ENCODE measurements at places on chromosomes 13 and 19.

GRCh38 chr19:48051335-48052033 lies 7.6 kb upstream of the CABP5 start:
- DNase-seq = no peak

GRCh38 chr13:59963383-59963782 lies 200.3 kb downstream of the DIAPH3 start:
- DNase-seq = no peak

GRCh38 chr19:10464456-10464855 lies 38.7 kb downstream of the KEAP1 start:
- no peak for DNase-seq

GRCh38 chr13:63107179-63107943 lies 1691.7 kb upstream of the PCDH20 start:
- DNase-seq = no peak

DNA sequence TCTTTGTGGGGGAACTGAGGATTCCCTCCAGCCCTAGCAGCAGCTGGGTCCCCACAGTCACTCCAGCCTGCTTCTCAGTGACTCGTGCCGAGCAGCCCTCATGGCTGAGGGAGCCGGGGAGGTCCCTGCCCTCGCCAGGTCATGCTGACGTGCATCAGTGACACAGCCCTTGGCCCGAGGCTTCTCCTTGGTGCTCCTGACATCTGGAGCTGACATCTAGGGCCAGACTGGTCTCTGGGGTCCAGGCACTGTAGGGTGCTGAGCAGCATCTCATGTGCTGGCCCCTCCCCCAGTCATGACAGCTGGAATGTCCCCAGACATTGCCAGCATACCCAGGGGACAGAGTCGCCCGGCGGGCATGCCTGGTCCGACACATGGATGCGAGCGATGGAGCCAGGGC lies 14.4 kb downstream of the COMP start:
- DNase-seq = no peak

DNA sequence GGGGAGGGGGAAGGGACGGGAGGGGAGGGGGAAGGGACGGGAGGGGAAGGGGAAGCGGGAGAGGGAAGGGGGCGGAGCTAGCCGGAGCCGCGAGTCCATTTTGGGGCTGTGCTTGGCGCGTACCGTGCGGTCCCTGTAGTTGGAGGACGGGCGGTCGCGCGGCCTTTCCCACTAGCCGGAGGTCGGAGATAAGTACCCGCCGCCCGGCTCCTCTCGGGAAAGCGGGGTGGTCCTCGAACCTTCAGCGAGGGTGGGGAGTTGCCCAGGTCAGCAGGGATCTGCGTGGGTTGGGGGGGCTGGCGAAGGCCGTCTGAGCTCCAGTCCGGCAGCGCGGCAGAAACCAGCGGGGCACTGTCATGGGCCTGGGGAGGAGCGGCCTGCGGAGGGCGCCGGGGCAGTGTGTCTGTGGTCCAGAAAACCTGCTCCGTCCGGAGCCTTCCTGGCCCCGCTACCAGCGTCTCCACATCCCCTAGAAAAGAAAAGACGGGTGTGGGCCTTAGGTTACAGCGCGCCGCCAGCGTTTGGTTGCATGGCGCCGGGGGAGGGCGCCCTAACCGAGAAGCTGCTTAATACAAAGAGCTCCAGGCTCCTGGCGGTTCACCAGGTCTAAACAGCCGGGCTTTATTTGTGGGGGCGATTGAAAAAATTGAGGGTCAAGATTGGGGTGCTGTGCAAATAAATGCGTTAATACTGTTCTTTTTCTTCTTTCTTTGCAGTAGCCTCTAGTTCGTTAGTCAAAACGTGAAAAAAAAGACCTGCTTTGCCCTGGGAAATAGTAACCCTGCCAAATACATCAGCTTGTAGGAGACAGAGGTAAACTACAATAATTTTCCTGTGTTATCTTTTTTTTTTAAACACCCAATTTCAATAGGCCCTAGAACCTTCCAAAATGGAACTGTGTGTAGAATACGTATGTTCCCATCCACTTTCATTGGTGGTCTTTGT lies at the start of gene TRIM13:
TSS of gene TRIM13 (plus strand) at position 92 of the 945 bp plus-strand sequence. CDS start 14,899 bp downstream, outside the sequence.
- DNase-seq = peak; percentile 73

DNA sequence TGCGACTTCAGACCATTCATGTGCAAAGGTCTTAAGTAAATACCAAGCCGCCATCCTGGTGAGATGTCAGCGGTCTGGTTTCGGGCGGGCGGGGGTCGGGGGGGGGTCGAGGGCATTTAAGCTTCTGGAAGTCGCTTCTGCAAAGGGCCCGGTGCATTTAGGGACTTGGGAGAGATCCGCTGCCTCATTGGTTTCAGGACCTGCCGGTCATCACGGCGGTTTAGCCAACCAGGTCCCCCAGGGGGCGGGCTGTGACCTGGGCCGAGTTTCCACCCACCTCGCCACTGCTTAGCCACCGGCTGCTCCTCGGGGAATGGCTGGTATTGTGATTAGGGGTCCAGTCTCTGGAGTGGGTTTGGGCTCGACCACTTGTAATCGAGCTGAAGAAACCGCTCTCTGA lies 7.8 kb downstream of the ANKLE1 start:
- DNase-seq = no peak

DNA sequence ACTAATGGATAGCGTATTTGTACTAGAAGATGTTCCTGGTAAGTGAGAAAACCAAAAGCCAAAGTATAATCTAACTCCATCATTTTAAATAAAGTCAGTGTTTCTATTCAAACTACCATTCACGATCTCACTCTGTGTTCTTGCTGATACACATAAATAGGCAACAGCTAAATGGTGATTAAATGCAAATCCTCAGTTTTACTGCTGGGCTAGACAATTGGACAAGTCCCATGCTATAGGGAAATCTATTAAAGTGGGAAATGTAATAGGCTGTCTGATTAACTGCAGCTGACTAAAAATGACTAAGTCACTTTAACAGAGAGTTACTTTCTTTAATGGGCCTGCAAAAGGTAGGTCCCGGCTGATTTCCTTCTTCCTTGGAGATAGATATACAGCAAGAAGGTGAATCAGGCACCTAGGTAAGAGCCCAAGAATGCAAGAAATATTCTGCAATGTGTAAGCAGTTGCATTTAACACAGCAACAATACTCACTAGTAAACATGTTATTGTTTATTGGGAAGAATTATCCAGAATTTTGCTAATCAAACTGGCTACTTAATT lies 298.4 kb downstream of the SLITRK6 start:
- DNase-seq = no peak

DNA sequence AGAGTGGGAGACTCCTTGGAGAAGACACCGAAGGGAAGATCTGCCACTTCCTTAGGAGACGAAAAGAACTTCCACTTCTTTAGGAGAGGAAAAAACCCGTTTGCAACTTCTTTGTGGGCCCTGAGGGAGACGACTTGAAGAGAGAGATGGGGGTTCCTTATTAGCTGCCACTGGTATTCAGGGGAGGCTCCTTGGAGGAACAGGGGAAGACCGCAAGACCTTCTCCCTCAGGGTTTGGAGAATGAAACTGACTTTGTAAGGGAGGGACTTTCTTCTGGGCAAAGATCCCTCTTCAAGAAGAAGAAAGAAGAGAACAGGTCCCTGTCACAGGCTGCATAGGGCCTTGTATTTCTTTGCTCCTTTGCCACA lies 416 bp downstream of the BCKDHA start:
- DNase-seq = no peak

GRCh38 chr13:95262837-95263384 lies 38.3 kb downstream of the ABCC4 start:
- DNase-seq = no peak

- DNase-seq = no peak
These were observed 42.5 kb downstream of the WDFY2 start for GRCh38 chr13:51626749-51627148.

- DNase-seq = peak; percentile 10
These were observed 1563.2 kb upstream of the MIR17HG start for GRCh38 chr13:89784161-89784809.

GRCh38 chr19:4120559-4121272 lies 3.2 kb downstream of the MAP2K2 start:
- no peak for DNase-seq

GRCh38 chr13:42041011-42041683 lies 7.3 kb upstream of the DGKH start:
- peak; percentile 60 for DNase-seq

DNA sequence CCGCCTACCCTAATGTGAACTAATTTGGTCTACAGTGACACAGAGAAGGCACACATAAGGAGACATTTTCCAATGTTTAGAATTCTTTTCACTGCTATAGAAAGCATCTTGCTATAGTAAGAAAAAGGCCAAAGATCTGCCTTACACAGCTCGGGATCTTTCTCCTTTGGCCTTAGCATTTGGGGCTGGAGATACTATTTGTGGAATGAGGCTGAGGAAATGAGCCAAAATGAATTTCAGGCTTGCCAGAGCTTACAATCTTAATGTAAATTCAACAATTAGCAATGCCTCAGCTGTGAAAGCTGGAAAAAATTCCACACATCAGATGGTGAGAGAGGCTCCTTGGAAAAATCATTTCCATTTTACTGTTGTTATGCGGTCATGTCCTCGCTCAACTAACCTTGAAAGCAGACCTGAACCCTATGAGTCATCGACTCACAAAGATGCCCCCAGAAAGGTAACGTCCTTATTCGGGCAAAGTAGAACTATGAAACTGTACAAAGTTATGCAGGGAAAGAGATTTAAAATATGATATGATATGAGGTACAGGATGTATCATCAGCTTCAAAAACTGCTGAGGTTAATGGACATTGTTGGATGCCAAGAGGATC lies 324.5 kb upstream of the NBEA start:
- DNase-seq = no peak

- DNase-seq = no peak
These were observed 145.8 kb downstream of the KCNRG start for GRCh38 chr13:50161052-50161451.

DNA sequence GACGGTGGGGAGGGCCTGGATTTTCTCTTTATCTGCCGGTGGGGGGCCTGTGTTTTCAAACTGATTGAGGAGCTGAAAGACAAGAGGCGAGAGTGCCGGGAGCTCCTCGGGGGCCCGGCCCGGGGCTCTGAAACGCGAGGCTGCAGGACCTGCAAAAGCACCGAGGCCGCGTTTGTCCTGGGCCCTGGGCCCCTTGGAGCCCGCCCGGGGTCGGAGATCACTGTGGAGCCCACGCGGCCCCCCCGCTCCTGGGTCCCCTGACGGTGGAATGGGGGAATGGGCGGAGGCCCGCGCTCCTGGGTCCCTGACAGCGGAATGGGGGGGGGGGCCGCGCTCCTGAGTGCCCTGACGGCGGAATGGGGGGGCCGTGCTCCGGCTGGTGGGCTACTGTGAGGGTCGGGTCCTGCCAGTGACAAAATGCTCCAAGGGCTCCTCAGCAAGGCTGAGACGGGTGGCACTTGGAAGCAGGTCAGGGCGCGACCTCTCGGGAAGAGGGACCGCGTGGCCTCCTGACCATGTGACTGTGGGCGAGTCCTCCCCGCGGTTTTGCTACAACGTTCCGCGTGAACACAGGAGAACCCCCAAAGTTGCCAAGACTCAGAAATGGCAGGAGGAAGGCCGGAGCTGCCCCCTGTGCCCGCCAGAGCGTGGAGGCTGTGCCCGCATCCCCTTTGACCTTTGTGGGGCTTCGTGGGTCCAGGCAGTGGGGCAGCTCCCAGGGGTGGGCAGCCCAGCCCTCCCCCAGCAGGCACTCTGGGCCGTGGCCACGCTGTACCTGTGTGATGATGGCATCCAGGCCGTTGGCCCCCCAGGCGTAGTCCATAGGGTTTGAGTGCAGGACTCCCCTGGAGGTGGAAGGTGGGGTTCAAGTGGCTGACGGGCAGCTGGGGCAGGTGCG lies 9.5 kb downstream of the FGF22 start:
- no peak for DNase-seq

GRCh38 chr19:2033825-2034159 lies 17.3 kb downstream of the MKNK2 start:
- DNase-seq = no peak

All from CD8-positive, alpha-beta T cell (primary cell).